ENCODE measurements at places on chromosomes 7 and 10.
A peak's percentile ranks its signal among the peaks of the same experiment; 100 is the strongest.

DNA sequence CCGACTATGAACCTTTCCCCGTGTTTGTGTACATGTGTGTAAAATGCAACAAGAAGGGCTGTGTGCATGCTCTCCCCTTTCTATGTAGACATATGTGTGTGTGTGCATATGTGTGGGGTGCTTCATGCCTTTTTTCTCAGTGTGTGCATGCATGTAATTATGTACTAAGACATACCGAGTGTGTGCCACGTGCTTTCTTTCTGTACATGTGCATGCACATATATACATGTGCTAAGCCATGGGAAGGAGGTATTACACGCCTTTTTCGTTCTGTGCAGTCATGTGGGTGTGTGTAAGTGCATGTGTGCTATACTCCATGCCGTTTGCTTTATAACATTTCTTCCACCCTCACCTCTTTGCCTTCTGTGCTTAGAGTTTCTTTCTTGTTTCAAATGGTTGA lies 544.3 kb downstream of the TNS3 start:
- no peak for DNase-seq

GRCh38 chr10:79487296-79488194 lies 24.8 kb upstream of the EIF5AL1 start:
- peak; percentile 36 for DNase-seq

GRCh38 chr10:14508725-14509124 lies 178.0 kb upstream of the FRMD4A start:
- DNase-seq = no peak

DNA sequence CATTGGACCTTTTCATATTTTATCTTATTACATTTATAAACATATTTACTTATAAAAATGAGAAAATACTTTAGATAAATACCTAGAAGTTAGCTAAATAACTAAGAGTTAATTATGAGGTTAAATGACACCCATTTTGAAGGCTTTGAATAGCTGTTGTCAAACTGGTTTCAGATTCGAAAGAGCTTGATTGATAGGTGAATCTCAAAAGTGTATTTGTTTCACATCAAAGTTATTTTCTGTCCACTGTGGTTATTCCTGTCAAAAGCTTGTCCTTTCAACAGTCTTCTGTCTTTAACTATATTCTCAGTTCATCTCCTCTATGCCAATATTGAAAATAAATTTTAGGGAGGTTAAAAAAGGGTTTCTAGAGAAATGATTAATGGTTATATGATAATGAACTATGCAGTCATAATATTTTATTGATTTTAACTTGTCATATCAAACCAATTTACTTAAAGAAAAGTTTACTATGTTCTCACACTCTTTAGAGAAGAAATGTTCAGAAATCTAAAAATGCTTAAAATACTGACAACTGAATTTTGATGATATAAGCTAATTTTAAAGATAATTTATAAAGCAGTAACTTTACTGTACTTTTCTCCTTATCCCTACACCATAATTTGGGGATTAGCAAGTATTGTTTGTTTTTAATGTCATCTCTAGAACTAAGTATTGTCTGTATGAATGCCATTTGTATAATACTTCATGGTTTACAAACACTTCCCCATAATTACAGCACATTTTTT lies 72.0 kb upstream of the FOXP2 start:
- DNase-seq = no peak

- no peak for DNase-seq
Observed at GRCh38 chr7:51778121-51778520, 461.5 kb upstream of the COBL start.

DNA sequence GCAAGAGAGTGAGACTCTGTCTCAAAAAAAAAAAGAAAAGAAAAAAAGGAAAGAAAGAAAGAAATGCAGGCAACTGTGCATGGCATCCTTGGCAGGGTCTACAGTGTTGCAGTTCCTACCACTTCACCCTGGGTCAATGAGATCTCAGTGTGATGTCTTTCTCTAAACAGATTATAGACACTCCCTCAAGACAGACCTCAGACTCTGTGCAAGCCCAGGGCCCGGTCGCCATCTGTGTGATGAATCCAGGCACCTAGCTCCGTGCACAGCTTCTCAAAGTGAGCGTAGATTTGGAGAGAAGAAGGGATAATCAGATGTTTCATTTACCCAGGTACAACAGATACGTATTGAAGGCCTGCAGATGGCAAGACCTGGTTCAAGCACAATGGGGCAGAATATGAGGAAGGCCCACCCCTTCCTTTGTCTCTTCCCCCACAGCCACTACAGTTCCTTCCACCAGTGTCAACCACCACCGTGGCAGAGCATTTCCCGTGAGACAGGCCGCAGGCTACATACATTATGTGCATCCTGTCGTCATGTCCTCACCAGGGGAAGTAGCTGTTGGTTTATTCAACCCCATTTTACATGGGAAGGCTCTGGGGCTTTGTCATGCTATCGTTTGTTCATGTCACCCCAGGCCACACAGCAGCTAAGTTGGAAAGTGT lies 471.7 kb upstream of the GALNT17 start:
- DNase-seq = no peak

DNA sequence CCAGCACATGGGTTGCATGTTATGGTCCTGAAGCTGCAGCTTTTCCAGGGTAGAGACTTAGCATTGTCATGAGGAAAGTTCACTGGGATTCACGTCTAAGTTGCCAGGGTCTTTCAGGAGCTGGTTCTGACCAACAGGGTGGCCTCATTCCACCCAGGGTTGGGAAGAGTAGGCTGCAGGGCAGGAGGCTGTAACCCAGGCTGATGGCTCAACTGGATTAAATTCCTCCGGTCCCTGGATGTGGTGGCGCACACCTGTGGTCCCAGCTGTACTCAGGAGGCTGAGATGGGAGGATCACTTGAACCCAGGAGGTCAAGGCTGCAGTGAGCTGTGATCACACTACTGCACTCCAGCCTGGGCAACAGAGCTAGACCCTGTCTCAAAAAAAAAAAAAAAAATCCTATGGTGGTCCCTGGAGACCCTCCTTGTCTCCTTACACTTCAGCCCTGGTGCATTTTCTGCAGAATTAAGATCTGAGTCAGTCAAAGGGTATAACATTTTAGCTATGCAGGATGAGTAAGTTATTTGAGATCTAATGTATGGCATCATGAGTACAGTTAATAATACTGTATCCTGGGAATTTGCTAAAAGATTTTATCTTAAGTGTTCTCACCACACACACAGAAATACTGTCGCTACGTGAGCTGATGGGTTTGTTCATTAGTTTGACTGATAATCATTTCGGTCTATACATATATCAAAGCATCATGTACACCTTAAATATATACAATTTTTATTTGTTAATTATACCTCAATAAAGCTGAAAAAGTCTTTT lies 44.0 kb downstream of the ASB13 start:
- DNase-seq = no peak

GRCh38 chr7:131040467-131040932 lies 287.2 kb upstream of the MKLN1 start:
- DNase-seq = peak; percentile 66

GRCh38 chr7:94439893-94440381 lies 45.2 kb downstream of the COL1A2 start:
- DNase-seq = no peak

GRCh38 chr10:7168414-7168813 lies 242.4 kb downstream of the SFMBT2 start:
- DNase-seq = no peak

- peak; percentile 50 for DNase-seq
Observed at GRCh38 chr10:132516771-132517725, 20.5 kb upstream of the INPP5A start.

- DNase-seq = no peak
Observed at GRCh38 chr10:28181478-28182096, 121.3 kb downstream of the MPP7 start.

GRCh38 chr7:155336812-155337602 lies 39.3 kb downstream of the INSIG1 start:
- no peak for DNase-seq

- no peak for DNase-seq
Observed at GRCh38 chr7:93981480-93981874, 22.7 kb downstream of the BET1 start.

DNA sequence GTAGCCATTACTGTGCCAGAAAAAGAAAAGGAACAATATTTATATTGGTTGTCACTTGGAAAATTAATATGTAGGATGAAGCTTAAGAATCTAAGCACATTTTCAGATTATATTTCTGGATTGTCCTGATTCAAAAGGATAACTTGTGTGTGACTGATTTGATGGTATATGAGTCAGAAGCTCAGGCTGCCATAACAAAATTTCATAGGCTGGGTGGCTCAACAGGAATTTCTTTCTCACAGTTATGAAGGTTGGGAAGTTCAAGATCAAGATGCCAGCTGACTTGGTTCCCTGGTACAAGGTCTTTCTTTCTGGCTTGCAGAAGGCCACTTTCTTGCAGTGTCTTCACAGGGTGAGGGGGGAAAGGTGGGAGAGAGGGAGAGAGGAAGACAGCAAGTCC lies 108.5 kb downstream of the ST7 start:
- DNase-seq = no peak

GRCh38 chr10:5499493-5500140 lies at the start of gene CALML5:
TSS of gene CALML5 (minus strand) at chr10:5499570. CDS start at chr10:5499438, 132 bp downstream.
- no peak for DNase-seq

DNA sequence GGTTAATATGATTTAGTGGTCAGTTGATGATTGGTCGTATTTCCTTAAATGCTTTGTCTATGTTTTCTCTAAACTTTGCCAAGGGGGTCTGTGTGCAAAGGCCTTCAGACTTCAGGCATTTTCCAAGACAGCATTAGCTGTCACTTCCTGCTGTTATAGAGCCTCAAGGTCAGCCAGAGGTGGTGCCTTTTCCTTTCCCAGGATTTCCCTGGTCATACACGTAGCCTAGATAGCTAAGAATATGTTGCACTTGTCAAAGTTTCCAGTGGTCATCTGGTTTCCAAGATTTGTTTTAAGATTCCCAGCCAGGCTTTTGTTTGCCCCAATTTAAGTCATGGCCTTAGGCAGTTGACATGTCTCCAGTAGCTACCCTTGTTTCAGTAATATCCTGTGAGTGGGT lies 133.2 kb upstream of the IGFBP3 start:
- no peak for DNase-seq

DNA sequence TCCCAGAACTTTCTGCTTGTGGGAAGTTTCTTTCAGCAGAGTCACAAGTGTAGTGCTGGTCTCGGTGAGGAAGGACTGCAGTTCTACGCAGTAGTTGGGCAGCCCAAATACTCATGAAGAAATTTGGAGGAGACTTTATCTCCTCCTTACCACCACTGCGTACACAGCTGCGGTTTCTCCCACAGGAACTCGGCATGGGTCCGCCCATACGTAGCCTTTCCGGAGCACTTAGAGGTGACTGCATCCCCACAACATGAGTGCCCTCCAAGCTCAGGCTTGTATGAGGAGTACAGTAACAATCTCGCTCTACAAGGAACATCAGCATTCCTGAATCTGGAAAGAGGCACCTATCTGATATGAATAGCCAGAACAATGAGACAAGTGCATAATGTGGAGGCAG lies 549.2 kb upstream of the SEMA3D start:
- DNase-seq = no peak

DNA sequence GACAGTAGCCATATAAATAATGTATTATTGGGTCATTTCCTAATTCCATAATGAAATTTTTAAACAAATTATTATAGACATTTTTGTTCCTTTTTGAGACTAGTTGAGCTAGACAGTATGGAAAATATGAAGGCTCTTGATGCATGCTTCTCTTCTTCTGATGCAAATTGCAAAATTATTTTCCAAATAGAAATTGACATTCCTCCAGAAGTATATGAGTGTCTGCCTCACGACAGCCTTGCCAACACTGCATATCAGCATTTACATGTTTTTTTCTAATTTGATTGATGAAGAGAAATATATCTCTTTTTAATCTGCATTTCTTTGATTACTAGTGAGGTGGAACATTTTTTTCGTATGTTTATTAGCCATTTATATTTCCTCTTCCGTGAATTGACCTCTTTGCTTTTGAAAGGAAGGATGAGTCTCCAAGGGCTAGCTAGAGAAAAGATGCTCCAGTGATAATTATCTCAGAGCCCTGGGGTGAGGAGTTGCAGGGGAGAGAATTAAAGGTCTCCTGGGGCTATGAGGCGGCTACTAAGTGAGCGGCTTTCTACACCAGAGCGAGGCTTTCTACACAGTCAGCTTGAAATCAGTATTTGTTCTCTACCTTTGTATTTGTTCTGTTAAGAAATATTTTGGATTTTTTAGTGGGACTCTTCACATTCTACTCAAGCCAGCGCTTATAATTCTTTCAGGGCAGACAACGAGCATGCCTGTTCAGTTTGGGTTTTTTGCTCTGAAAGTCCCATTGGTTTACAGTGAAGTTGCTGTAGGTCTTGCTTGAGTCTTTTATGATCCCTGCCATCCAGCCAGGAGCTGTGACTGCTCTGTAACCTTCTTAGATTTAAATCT lies 712.2 kb upstream of the GALNT17 start:
- DNase-seq = no peak

GRCh38 chr10:126135941-126136595 lies 239.7 kb downstream of the FANK1 start:
- no peak for DNase-seq

- no peak for DNase-seq
Observed at GRCh38 chr7:47737601-47738000, 155.7 kb upstream of the TNS3 start.

DNA sequence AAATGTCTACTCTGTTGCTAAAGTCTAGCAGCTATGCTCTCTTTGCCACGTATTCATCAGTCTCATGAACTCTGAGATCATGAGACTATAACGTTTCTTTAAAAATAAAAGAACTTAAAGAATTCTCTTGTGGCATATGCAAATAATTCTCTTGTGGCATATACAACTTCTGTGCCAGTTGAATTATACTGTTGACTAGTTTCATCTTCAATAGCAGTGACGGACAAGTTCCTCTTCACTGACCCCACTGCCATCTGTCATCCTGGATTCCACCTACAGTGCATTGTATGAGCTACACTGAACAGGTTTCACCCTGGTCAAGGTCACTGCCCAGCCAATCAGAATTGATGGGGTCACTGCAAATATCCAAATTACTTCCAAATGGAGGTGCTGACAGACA lies 88.2 kb downstream of the CD36 start:
- DNase-seq = no peak

- no peak for DNase-seq
Observed at GRCh38 chr7:108402865-108403264, 53.4 kb downstream of the NRCAM start.

GRCh38 chr7:97460433-97460832 lies 271.5 kb upstream of the TAC1 start:
- DNase-seq = no peak

DNA sequence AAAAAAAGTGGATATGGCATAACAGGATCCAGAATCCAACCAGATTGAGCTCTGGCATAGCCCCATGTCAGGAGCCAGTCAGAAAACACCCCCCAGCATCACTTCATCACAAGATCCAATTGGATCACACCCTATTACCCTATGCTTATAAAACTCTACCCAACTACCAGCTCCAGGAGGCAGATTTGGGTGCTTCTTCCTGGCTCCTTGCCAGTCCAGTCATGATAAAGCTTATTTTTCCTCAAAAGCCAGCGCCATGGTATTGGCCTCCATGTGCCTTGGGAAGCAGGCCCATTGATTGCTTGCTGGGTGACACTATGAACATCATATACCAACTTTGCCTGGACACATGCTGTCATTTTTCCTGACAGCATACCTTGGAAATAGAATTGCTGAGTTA lies 281.4 kb upstream of the MKLN1 start:
- no peak for DNase-seq
